ENCODE measurements at places on chromosomes 1 and 21. TPM values are rescaled to one million over a fixed set of nuclear protein-coding genes. Genes with fewer than 3 reads are reported as not detected.

Gene ENO1
- total RNA-seq: 1,459 TPM

Gene DMBX1
- not detected for total RNA-seq

Gene RGS13
- total RNA-seq: not detected

Gene AIRE
- not detected for total RNA-seq

Gene OR2L2
- 0.19 TPM for total RNA-seq

Gene HJV
- not detected for total RNA-seq

Gene TACSTD2
- 244 TPM for total RNA-seq

Gene LEMD1
- 3.2 TPM for total RNA-seq

Gene KCNA2
- total RNA-seq: not detected

Gene CNN3
- total RNA-seq: 244 TPM

Gene GBP2
- total RNA-seq: 1.2 TPM

Gene VPS13D
- total RNA-seq: 59.9 TPM

Gene OPRD1
- 0.17 TPM for total RNA-seq

Gene SYT2
- not detected for total RNA-seq

Gene TCEA3
- 0.24 TPM for total RNA-seq

Gene AQP10
- not detected for total RNA-seq

Gene IFT25
- total RNA-seq: 23.4 TPM

Gene CHODL
- not detected for total RNA-seq

Gene ACTL8
- total RNA-seq: not detected

Gene PTPRU
- 33.5 TPM for total RNA-seq

Gene SPRR4
- not detected for total RNA-seq

Gene OR2T10
- total RNA-seq: not detected

Gene RHBDL2
- 7.5 TPM for total RNA-seq

Gene GNAT2
- total RNA-seq: not detected

Gene MIGA1
- total RNA-seq: 19.7 TPM

Gene LCE2D
- not detected for total RNA-seq

Gene SPRR5
- 0.78 TPM for total RNA-seq

Gene F13B
- total RNA-seq: under 0.01 TPM

Gene MYOG
- not detected for total RNA-seq

Gene LGR6
- total RNA-seq: not detected

Gene SLC44A3
- total RNA-seq: 5.8 TPM

Gene SMIM1
- 1.2 TPM for total RNA-seq

Gene LCE1D
- total RNA-seq: not detected

Gene TNFAIP8L2
- not detected for total RNA-seq

Gene CELA3B
- total RNA-seq: not detected

Gene UBL4B
- total RNA-seq: not detected

Gene ELAPOR1
- total RNA-seq: 1.0 TPM

Gene EFNA3
- 2.2 TPM for total RNA-seq

Gene NEK2
- 14.9 TPM for total RNA-seq

Gene GREM2
- under 0.01 TPM for total RNA-seq

Gene SDHC
- 180 TPM for total RNA-seq

All from mammary epithelial cell (primary cell).